ENCODE measurements at places on chromosomes 3 and 15.

GRCh38 chr15:50353251-50353974 is 1.6 kb downstream of the GABPB1 start:
- DNase-seq: peak; percentile 16

GRCh38 chr3:66997560-66998112 is 471 bp upstream of the KBTBD8 start:
- DNase-seq: peak; percentile 15

GRCh38 chr15:65323071-65323511 is 18.6 kb downstream of the RNU5B-1 start:
- no peak for DNase-seq

DNA sequence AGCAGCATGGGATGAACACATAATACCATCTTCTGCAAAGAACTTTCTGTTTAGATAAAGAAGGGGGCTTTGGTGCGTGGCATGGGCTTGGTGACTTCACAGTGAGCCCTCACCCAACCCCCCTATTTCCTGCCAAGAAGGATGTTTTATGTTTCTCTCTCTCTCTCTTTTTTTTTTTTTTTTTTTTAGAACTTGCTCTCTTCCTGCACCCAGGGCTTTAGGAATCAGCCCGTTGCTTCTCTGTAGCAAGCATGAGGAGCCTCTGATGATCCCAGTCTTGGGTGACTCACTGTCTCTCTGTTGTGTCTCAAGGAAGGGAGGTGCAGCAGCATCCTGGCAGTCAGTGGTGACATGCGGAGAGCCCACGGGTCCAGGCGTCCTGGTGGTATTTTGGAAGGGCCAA is 49.1 kb downstream of the CCK start:
- DNase-seq: no peak

DNA sequence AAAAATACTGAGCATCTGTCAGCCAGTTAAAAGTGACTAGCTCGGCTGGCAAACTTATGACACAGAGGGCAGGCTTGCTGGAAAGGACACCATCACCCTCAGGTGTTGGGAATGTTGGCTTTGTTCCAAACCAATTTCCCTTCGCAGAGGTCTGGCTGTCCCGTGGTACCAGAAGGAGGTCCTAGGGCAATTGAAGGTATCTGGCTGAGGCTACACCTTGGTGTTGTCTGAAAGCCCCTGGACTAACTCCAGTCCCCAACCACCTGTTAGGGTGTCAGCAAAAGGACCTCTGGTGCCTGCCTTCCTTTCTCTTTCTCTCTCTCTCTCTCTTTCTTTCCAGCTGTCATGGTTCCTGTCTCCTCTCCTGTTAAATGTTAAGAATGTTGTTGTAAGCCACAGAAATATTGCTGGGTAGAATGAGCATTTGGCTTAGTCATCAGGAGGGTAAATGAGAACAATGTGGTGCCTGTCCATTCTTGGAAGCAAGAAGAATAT is 12.5 kb downstream of the PRR20G start:
- no peak for DNase-seq

- DNase-seq: no peak
These were observed 165.4 kb downstream of the CFAP20DC start for GRCh38 chr3:58884453-58884852.

DNA sequence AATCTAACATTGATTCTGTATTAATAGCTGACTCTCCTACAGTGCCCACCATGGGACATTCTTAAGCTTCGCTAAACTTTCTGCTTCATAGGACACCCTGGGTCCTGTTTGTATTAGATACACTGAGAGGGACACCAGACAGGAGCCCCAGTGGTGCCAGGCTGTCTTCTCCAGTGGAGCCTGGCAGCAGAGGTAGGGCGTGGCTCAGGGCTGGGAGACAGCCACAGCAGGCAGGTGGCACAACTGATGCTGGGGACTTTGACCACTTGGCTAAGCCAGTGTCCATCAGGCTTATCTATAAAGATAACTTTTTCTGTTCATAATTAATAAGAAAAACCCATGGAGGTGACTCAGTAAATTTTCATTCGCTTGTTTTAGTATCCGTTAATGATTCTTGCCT is 21.8 kb downstream of the NIPA1 start:
- DNase-seq: no peak

GRCh38 chr3:13210221-13210975 is 137.2 kb upstream of the IQSEC1 start:
- no peak for DNase-seq

DNA sequence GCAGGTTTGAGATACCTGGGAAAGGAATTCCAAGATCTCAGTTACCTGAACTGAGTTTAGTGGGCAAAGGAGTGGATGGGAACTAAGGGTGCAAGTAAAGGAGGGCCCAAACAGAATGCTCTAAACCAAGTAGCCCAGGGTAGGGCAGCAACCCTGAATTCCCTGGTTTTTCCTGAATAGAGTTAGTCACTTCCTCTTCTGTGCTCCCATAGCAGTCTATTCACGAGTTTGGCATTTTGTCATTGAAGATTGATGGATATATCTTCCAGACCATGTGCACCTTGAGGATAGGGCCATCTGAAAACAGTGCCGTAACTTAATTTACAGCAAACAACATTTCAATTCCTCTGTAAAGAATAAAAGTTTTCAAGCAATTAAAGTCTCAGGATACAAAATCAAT is 18.5 kb upstream of the PTX3 start:
- DNase-seq: no peak
